ENCODE measurements at places on chromosomes 6 and 20.

GRCh38 chr6:93663111-93663510 lies 243.8 kb upstream of the EPHA7 start:
- no peak for DNase-seq

DNA sequence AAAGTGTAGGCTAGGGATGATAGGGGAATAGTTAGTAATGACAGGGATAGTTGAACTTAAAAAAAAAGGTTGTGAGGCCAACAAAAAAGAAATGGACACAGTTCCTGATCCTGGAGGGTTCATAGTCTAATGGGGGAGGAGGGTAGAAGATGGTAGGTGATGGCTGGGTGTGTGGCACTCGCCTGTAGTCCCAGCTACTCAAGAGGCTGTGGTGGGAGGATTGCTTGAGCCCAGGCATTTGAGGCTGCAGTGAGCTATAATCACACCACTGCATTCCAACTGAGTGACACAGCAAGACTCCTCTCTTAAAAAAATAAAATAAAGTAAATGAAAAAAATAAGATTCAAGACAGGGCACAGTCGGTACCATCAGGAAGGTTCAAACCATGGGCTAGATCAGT lies 2.4 kb upstream of the MICB start:
- no peak for DNase-seq

- DNase-seq, result no peak
These were observed 16.2 kb upstream of the WFDC8 start for GRCh38 chr20:45595235-45595634.

DNA sequence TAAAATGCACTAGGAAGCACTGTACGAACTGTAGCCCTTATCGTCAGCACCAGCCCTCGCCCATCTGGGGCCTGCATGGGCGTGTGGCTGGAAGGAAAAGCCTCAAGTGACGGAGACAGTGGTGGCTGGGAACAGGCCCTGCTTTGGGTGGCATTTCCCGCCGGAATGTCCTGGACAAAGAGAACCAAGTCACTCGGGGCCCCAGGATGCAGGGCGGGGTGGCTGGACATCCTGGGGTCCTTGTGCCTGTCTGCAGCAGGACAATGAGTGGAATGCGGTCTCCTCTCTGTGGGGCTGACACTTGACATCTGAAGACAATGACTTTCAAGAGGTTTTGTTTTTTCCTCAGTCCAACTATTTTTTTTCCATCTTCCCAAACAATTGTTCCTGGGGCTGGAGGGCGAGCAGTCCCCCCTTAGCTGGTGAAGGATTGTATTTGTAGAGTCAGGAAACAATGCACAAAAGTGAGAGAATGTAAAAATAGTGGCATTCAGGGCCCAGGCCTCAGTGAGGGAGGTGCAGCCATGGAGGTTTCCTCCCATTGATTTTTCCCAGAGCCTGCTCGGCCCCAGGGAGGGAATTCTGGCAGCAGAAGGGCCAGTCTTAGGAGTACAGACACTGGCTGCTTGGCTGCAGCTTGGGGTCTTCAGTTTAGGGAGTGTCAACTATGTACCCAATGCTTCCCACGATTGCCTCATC lies 64.4 kb downstream of the PREX1 start:
- no peak for DNase-seq

DNA sequence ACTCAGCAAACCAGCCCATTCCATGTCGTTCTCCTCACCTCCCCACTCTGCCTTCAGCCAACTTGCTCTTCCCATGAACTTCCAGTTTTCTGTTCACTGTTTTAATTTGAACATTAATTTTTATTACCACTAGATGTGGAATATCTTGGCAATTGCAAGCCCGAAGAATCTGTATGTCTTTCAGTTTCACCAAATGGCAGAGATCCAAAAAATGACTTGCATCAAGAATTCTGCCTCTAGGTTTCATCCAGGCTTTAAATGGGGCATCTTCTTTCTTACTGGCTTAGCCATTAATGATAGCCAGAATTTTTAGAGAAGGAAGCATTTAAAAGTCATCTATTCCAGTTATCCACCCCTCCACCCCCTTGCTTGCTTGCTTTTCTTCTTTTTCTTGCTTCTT lies 39.0 kb downstream of the CAP2 start:
- no peak for DNase-seq

- peak; percentile 59 for DNase-seq
These were observed 287.6 kb upstream of the SOX4 start for GRCh38 chr6:21305893-21306332.

GRCh38 chr6:87016772-87017171 lies 78.1 kb downstream of the CGA start:
- DNase-seq, result no peak

DNA sequence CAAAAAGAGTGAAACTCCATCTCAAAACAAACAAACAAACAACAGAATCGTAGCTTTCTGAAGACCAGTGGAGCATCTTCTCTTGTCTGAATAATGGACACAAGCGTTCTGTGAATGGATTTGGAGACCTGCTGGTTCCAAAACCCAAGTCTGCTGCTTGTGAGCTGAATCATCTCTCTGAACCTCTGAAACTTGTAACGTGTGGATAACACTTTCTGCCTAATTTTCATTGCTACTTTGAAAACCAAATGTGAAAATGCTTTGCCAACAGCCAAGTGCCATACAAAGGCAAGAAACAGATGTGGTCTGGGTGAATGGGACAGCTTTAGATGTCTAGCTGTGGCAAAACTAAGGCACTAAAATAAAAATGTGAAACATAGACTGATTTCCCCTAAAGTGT lies 44.3 kb downstream of the PHACTR1 start:
- no peak for DNase-seq

DNA sequence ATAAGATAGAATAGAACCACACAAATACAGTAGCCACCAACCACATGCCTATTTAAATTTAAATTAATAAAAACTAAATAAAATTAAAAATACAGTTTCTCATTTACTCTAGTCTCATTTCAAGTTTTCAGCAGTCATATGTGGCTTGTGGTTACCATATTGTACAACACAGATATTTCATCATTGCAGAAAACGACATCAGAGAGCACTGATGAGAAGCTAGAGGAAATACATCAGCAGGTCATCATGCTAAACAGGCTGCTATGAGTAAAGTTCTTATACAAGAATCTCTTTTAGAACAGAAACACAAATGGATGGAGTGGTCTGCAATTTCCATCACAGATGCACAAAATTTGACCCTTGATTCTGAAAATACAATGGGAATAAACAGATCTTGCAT lies 36.6 kb downstream of the TBC1D32 start:
- no peak for DNase-seq

GRCh38 chr6:143023695-143024094 lies 37.0 kb upstream of the AIG1 start:
- no peak for DNase-seq

DNA sequence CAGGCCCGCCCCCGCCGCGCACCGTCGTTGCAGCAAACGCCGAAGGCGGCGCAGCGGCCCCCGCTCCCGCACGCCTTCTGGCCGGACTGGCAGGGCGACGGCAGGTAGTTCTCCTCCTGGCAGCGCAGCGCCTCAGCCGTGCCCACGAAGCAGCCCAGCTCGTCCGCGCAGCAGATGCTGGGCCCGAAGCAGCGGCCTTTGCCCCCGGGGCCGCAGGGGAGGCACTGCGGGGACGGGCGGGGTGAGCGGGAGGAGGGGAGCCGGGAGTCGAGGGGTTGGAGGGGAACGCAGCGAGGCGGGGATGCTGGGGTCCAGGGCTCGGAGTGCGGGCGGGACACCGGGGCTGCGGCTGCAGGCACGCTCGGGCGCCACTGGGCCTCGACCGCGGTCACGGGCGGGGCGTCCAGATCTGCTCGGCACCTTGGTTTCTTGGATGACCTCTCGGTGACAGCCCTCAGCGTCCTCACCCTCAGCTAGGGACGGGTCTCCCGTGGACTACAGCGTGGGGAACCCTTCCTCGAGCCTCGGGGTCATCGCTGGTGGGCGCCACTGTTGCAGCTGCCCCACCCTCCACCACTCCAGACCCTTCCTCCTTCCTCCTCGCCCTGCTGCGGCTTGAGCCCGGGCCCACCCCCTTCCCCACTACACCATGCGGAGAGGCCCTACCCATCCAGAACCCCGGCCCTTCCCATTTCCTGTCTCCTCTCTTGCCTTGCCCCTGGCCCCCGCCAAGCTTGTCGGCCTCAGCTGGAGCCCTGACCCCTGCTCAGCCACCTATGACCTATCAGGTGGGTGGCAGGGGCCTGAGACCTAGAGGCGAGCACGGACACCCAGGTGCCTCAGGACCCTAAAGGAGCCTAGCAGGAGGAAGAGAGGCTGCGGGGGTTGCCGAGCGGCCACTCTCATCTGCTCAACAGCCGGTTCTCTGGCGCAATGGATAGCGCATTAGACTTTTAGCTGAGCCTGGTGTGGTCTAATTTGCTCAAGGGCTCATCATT lies 1.3 kb downstream of the AVP start:
- DNase-seq, result no peak

GRCh38 chr20:17909869-17910321 lies 58.7 kb downstream of the SNX5 start:
- no peak for DNase-seq

- no peak for DNase-seq
These were observed 81.1 kb upstream of the PRDM1 start for GRCh38 chr6:106005013-106005412.

DNA sequence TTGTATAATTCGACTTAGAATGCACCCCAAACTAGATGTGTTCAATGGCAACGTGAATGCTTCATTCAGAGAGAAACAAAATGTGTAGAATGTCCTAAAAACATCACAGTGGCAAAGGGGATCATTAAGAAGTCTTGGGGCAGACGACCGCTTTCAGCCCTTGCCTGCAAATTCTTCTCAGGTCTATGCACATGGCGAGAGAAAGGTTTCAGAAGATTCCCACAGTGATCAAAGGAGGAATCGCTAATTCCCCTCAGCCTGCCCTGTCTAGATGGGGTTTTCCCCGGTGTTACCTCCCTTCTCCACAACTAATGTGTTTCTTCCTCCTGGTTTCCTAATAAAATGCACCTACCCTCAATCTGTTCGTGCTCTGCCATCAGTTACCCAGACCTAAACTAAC lies 13.3 kb upstream of the NHSL1 start:
- no peak for DNase-seq

GRCh38 chr6:19734519-19734918 lies 102.7 kb upstream of the ID4 start:
- DNase-seq, result no peak
